ENCODE measurements at places on chromosomes 5 and 9.

- DNase-seq: no peak
Observed at GRCh38 chr5:151236888-151237287, 13.0 kb upstream of the CCDC69 start.

DNA sequence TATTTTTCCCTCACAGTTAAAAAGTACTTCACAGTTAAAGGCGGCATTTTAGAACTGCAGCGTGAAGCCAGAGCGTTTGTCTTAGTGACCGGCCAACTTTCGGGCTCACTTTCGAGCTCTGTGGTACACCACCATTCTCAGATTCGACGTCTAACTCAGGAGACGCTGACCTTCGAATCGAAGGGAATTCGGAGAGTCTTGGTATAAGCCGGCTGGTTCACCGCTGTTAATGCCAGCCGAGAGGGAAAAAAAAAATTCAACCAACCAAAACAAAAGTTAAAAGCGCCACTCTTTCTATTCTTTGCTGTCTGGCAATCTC is 544 bp upstream of the SNX24 start:
- DNase-seq: no peak

DNA sequence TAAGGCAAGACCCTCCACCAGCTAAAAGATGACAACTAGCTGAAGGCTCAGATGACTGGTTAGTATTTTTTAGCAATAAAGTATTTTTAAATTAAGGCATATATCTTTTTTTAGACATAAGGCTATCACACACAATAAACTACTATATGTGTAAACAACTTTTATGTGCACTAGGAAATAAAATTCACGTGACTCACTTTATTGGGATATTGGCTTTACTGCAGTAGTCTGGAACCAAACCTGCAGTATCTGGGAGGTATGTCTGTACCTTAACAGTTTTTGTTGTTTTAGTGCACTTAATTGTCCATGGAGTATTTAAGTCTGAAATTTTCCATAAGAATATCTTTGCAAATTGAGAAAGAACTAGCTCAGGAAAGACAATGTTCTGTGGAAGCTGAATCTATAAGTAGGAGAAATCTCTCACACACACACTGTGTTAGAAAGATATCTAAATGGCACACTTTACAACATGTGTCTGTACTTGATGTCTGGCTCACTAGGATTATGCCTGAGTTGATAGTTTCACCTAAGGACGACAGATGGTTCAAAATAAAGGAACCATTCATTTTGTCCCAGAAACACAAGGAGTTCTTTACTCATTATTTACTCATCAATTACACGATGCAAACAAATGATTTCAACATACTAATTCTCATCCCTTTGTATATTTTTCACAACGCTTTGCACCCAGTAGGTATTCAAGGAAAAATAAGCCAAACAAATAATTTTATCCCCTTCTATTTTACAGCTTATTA is 4.6 kb downstream of the RAPGEF6 start:
- DNase-seq: no peak

DNA sequence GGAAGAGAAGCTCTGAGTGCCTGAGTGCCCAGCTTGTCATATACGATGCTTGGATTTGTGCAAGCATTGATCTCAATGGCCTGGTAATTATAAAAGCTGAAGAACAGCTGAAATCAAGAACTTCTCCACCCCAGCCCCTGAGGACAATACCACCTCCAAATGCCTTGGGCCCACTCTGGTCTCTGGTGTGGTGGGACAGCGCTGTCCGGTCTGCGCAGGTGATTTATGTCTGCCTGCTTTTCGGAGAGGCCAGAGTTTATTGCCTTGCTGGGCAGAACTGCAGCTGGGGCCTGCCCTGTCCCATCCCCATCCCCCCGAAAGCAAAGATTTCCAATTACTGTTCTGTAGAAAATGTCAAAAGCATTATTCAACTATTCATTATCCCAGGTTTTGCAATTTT is 1.1 kb upstream of the PDZD2 start:
- no peak for DNase-seq

- DNase-seq: no peak
Observed at GRCh38 chr9:93054758-93055704, 3.5 kb upstream of the SUSD3 start.

DNA sequence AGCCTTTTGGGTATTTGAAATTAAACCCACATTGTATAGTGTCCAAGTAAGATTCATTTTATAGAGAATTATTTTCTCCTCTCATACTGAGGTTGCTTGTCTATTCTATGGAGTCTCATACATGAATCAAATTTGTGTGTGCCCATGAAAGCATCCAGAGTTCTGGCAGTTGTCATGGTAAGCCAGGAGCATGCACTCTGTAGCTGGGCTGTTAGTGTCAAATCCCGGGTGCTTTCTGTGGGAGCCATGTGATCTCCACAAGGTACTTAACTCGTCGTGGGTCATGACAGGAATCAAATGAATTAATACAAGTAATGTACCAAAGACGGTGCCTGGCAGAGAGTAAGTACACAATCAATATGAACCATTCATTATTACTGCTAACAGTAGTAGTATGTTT is 58.7 kb downstream of the FBXL7 start:
- DNase-seq: no peak

- no peak for DNase-seq
Observed at GRCh38 chr5:108700930-108701329, 46.8 kb upstream of the FER start.

DNA sequence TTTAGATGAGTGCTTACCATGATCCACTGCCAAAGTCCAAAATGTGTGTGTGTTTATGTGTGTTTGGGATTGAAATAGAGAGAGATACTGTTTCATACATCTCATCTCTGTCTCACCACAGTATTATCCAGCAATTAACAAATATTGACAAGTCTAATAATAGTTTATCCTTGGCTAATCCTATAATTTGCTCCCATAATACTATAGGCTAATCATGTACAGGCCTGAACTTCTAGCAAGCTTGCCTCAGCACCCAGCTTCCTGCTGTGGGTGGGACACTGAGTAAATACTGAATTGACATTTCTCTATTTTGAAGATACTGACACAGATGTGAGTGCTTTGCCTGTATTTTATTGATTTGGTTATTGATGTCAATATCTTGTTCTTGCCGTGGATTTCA is 35.3 kb upstream of the KCNV2 start:
- no peak for DNase-seq

- DNase-seq: no peak
Observed at GRCh38 chr9:70826562-70826961, 294.9 kb downstream of the TRPM3 start.

- DNase-seq: no peak
Observed at GRCh38 chr9:134026581-134026980, 1.3 kb downstream of the BRD3OS start.

DNA sequence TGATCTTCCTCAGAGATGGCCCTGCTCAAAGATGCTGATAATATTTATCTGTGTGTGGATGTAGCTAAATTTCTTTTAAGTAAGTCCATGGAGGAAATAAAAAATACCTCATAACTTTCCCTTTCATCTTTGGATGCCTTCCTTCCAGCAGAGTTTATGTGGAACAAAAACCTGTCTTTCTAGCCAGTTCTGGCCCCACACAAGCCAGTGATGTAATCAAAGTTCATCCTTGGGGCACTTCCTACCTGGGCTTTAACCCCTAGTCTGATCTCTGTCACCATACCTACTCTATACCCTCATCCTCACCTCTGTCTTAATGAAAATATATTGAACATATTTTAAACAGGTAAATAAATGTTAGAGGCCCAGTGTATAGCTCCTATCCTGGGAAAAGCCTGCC is 39.8 kb upstream of the RASGRF2 start:
- no peak for DNase-seq

- no peak for DNase-seq
Observed at GRCh38 chr9:137762414-137763061, 115.0 kb upstream of the CACNA1B start.
